ENCODE measurements at places on chromosomes 5 and 9.
A peak's percentile ranks its signal among the peaks of the same experiment; 100 is the strongest.

DNA sequence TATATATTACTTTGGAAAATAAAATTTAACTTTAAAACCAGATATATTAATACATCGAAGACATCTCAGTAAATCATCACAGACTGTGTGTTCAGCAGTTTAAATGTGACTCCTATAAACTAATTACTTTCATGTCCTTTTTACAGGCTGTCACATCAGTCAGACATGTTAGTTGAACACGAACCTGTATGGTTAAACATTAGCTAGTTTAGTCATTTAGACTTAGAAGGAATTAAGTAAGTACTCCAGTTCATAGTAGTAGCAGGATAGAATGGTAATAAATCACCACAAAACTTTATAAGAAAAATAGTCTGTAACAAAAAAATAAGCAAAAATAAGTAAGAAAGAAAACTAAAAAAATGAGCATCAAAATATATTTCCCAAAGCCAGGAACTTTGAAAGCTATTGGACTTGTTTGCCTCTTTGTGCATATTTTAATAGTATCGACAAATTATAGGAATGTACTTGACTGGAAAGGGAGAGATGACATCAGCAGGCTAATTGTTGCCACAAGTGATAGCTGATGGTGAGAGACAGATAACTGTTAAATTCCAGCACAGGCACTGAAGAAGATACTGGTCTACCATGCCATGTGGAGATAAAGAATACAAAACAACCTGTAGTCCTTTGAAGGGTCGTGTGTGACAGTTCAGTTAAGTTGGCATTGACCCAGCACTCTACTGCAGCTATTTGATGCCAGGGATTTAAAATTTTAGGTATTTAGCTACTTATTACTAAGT is 83.9 kb downstream of the RIC1 start:
- H3K36me3 ChIP-seq: peaks cover 72% of the 10 kb centered on the region
- no peak overlapping the region for H3K27ac ChIP-seq
- DNase-seq: no peak
- H3K4me1 ChIP-seq: no peaks in the 10 kb centered on the region

DNA sequence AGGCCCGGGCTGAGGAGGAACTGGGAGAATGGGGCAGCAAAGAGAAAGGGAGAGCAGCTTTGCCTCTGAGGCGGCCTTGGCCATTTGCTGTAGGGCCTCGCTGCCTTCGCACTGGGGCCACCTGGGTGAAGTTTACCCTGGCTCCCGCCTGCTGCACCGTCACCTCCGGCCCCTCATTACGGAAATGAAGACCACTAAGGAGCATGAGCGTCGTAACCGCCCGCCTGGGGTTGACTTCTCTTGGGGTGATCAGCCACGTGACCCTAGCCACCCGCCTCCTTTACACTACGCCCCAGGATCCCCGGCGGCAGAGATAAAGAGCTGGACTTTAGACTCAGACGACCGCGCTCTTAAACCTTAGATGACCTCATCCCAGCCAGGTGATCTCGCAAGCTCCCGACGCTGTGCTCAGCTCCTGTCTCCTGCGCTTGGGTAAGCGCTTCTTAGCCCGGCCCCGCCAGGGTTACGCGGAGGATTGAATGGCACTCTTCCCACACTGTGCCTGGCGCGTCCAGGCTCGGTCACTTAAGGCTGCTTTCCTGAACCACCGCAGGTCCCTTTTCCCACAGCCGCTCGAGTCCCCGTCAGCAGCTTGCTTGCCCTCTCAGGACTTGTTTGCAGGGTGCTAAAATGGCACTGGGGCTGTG is 107.9 kb upstream of the LARP1 start:
- peaks cover 17% of the 10 kb centered on the region for H3K4me1 ChIP-seq
- peak overlapping the region; percentile 78 for H3K4me3 ChIP-seq
- H3K27ac ChIP-seq: no peak overlapping the region
- no peak for DNase-seq
- peaks cover 39% of the 10 kb centered on the region for H3K27me3 ChIP-seq
- H3K36me3 ChIP-seq: no peaks in the 10 kb centered on the region

- H3K4me1 ChIP-seq: peaks cover 7% of the 10 kb centered on the region
- no peaks in the 10 kb centered on the region for H3K27me3 ChIP-seq
- H3K4me3 ChIP-seq: no peak overlapping the region
- no peak overlapping the region for H3K27ac ChIP-seq
Measured at GRCh38 chr9:92463984-92464383, 18.3 kb downstream of the ASPN start.

DNA sequence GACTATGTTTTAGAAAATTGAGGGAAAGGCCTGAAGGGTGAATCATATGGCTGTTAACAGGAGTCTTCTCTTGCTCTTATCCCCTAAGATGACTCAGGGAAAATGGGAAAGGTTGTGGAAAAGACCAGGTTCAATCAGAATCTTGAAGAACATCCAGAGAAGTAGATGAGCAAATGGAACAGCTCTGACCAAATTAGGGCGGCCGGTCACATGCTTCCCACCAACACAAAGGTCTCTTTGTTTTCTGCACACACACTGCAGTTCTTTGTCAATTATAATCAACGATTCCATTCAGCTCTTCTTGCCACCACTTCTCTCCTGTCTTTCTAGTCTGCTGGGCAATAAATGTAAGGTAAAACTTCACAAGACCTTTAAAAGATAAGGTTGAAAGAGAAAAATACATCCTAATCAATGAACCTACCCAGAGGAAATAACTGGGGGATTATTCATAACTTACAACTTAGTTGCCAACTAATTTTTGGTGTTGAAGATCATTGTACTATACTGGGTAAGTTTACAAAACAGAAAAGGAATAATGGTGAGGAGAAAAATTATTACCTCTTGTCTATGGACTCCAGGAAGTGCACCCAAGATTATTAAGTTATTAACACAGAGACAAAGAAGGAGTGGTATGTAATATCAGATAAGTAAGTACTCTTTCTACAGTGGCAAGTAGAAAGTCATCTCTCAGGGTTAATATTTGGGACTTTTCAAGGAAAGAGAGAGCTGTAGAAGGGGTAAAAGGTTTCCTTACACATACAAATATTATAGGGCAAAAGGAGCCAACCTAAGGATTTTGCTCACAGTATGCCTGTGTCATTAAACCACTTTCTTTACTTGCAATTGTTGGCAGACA is 441.9 kb upstream of the PIK3R1 start:
- peaks cover 2% of the 10 kb centered on the region for H3K4me1 ChIP-seq
- DNase-seq: no peak
- H3K27me3 ChIP-seq: no peaks in the 10 kb centered on the region
- H3K4me3 ChIP-seq: no peak overlapping the region

GRCh38 chr9:4333231-4333740 is 33.4 kb upstream of the GLIS3 start:
- H3K4me3 ChIP-seq: no peak overlapping the region
- H3K27me3 ChIP-seq: peaks cover 8% of the 10 kb centered on the region
- H3K4me1 ChIP-seq: no peaks in the 10 kb centered on the region
- no peak overlapping the region for H3K27ac ChIP-seq

GRCh38 chr5:9437741-9438240 is 108.1 kb downstream of the SEMA5A start:
- no peaks in the 10 kb centered on the region for H3K36me3 ChIP-seq
- H3K27ac ChIP-seq: no peak overlapping the region
- DNase-seq: no peak
- H3K4me1 ChIP-seq: no peaks in the 10 kb centered on the region
- no peak overlapping the region for H3K4me3 ChIP-seq

GRCh38 chr9:29213417-29214153 is 1640.3 kb upstream of the C9orf72 start:
- H3K27ac ChIP-seq: no peak within 1 kb of the TSS
- H3K4me3 ChIP-seq: peak within 1 kb of the TSS; percentile 18
- H3K4me1 ChIP-seq: peaks cover 3% of the 10 kb centered on the region
- peaks cover 44% of the 10 kb centered on the region for H3K27me3 ChIP-seq
- DNase-seq: no peak
- no peaks in the 10 kb centered on the region for H3K36me3 ChIP-seq

GRCh38 chr9:28064241-28064815 is 491.0 kb upstream of the C9orf72 start:
- H3K4me1 ChIP-seq: no peaks in the 10 kb centered on the region
- H3K36me3 ChIP-seq: no peaks in the 10 kb centered on the region
- H3K4me3 ChIP-seq: no peak overlapping the region
- no peak overlapping the region for H3K27ac ChIP-seq
- no peak for DNase-seq
- no peaks in the 10 kb centered on the region for H3K27me3 ChIP-seq

GRCh38 chr9:444528-444927 is 229.9 kb downstream of the DOCK8 start:
- H3K27ac ChIP-seq: no peak overlapping the region
- no peak for DNase-seq
- H3K36me3 ChIP-seq: peaks cover 84% of the 10 kb centered on the region
- no peaks in the 10 kb centered on the region for H3K27me3 ChIP-seq
- no peak overlapping the region for H3K4me3 ChIP-seq

DNA sequence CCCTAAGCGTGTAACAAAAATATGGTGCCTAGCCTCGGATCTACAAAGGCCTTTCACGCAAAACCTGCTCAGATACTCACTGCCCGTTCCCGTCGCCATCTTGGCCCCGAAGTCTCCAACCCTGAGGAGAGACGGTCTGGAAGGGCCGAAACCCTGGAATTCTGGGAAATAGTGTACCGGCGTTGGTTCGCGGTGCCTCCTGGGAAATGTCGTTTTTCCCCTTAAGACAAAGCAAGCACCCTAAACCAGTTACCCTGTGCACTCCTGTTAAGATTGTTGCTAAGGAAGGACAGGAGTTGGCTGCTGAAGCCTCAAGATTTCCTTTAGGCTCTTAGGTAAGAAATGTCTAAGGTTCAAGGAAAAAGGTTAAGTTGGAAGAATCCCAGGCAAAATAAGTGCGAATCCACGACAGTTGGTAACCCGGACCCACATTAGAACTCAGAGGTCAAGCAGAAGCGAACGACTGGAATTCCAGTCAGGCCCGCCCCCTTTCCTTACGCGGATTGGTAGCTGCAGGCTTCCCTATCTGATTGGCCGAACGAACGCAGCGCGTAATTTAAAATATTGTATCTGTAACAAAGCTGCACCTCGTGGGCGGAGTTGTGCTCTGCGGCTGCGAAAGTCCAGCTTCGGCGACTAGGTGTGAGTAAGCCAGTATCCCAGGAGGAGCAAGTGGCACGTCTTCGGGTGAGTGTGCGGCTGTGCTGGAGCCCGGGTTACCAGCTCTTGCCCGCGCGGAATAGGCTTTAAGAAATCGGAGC is at the start of the genes BRD8 and KIF20A:
BRD8 (minus strand) TSS at position 115 of the 761 bp plus-strand sequence; CDS start at position 99, 16 bp downstream.
KIF20A (plus strand) TSS at position 597 of the 761 bp plus-strand sequence. CDS start 569 bp downstream, outside the sequence.
- H3K27ac ChIP-seq: no peak within 1 kb of the TSS
- peaks cover 18% of the 10 kb centered on the region for H3K4me1 ChIP-seq
- no peaks in the 10 kb centered on the region for H3K27me3 ChIP-seq
- H3K4me3 ChIP-seq: no peak within 1 kb of the TSS
- H3K36me3 ChIP-seq: peaks cover 46% of the 10 kb centered on the region

DNA sequence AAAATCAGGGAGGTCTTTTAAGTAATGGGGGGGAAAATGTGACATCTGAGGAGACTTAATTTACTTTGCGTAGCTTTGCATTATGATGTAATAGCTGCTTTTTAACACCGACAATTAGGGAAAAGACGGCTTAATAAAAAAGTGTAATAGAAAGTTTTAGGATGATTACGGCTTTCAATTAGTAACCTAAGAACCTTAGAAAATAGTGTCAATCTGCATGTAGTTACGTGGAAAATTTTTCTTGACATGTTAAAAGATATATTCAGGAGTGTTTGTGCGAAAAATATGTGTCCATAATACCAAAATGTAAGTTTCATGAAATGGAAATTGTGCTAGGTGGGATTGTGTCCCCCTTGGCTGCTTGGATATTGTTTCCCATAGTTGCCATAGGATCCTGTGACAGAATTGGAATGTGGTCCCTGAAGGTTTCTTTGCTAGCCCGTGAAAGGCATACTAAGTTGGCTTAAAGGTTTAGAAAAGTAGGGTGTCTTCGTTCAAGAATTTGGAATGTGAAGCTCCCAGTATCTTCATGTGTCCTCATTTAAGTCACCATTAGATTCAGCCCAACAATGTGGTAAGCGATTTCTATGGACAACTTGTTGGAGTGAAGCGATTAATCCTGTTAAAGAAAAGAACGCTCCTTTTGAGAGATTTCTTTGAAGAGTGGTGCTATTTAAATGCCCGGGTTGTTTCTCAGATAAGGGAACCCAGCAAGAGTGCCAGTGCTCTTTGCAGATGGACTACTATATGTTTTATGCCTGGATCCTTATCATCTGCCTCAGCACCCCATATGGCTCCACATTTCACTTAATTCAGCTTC is 2.0 kb downstream of the RGMB start:
- DNase-seq: no peak
- peaks cover 68% of the 10 kb centered on the region for H3K27me3 ChIP-seq
- H3K27ac ChIP-seq: no peak overlapping the region
- peak overlapping the region; percentile 95 for H3K4me3 ChIP-seq

GRCh38 chr5:40981420-40981819 is 72.1 kb downstream of the C7 start:
- H3K36me3 ChIP-seq: no peaks in the 10 kb centered on the region
- no peak overlapping the region for H3K4me3 ChIP-seq
- peaks cover 2% of the 10 kb centered on the region for H3K27me3 ChIP-seq
- H3K4me1 ChIP-seq: no peaks in the 10 kb centered on the region
- DNase-seq: no peak
- H3K27ac ChIP-seq: no peak overlapping the region

- H3K27ac ChIP-seq: no peak overlapping the region
- H3K4me1 ChIP-seq: no peaks in the 10 kb centered on the region
- H3K36me3 ChIP-seq: no peaks in the 10 kb centered on the region
Measured at GRCh38 chr5:51138164-51138563, 245.1 kb upstream of the ISL1 start.

DNA sequence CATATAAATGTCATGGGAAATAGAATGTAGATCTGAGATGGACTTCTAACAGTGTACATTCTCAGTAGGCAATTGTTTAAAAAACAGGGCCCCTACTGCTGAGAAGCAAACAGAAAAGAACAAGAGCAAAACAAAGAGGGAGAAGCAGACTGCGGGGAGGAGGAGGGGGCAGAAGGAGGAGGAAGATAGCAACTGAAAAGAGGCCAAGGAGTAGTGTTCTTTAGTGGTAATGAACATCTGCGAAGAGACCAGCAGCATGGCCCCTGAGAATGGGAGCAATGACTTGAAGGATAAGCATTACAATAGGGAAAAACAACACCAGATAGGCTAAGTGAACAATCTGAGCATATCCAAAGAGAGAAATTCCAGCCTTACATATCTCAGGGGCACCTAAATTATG is 36.8 kb downstream of the HAPLN1 start:
- H3K36me3 ChIP-seq: no peaks in the 10 kb centered on the region
- no peaks in the 10 kb centered on the region for H3K4me1 ChIP-seq
- H3K27me3 ChIP-seq: no peaks in the 10 kb centered on the region
- DNase-seq: no peak
- no peak overlapping the region for H3K4me3 ChIP-seq

GRCh38 chr9:9091387-9091786 is 1291.8 kb upstream of the DMAC1 start:
- no peak overlapping the region for H3K27ac ChIP-seq
- H3K4me3 ChIP-seq: no peak overlapping the region
- H3K36me3 ChIP-seq: no peaks in the 10 kb centered on the region
- H3K27me3 ChIP-seq: no peaks in the 10 kb centered on the region

DNA sequence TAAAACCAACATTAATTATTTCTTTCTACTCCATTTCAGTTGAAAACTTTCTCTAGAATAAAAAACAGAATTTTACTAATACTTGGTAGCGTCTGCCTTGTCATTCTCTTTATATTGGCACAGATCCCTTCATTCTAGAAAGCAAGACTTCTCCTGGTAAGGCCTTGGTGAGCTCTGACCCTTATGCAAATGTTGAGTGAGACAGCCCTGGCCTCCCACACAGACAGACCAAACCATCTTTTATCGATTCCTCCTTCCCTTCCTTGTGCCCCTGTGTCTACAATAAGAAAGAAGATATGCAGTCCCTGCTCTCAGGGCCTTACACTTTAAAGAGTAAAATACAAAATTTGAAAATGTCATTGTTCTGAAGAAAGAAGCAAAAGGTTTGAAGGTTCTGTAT is 262.2 kb downstream of the EFNA5 start:
- no peak overlapping the region for H3K4me3 ChIP-seq
- DNase-seq: no peak
- H3K4me1 ChIP-seq: no peaks in the 10 kb centered on the region
- H3K27ac ChIP-seq: no peak overlapping the region
- no peaks in the 10 kb centered on the region for H3K36me3 ChIP-seq
